Stimulated activated CD8-positive, alpha-beta memory T cell treated with anti-CD3 and anti-CD28 coated beads, Interleukin-4, amount 100 ng/mL, for 48 hours (primary cell): ENCODE measurements at places on chromosomes 6 and 20.

- no peak for DNase-seq
Measured at GRCh38 chr6:15477746-15478145, 185.1 kb downstream of the DTNBP1 start.

DNA sequence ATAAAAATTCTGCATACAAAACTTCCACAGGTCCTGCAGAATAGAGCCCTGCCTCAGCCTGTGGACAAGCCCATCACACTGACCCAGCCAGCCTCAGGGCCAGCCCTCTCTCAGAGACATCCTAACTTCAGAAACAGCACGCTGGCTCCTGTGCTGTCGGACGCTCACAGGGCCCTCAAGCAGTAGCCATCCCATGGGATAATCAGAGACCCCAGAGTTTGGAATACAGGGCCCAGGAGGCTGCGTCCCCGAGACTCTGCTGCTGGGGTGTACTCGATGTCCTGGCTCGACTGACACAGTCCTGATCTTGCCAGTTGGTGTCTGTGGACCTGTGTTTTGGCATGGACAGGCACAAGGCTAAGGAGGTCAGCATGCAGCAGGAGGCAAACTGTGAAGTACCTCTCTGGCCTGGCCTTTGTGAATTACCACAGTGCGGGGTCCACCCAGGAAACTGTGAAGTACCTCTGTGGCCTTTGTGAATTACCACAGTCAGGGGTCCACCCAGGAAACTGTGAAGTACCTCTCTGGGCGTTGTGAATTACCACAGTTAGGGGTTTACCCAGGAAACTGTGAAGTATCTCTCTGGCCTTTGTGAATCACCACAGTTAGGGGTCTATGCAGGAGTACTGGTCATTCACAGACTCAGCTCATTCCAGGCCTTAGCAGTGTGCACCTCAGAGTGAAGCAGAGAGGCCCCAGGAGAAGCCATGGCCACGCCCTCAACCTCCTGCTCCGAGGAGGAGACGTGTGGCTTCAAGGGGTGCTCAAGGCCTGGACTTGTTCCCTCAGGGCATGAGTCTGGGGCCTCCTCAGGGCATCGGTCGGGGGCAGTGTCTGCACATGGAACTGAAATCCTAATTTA is 212.4 kb downstream of the SYNDIG1 start:
- DNase-seq: no peak

- DNase-seq: no peak
Measured at GRCh38 chr6:68834551-68834950, 199.5 kb downstream of the ADGRB3 start.

DNA sequence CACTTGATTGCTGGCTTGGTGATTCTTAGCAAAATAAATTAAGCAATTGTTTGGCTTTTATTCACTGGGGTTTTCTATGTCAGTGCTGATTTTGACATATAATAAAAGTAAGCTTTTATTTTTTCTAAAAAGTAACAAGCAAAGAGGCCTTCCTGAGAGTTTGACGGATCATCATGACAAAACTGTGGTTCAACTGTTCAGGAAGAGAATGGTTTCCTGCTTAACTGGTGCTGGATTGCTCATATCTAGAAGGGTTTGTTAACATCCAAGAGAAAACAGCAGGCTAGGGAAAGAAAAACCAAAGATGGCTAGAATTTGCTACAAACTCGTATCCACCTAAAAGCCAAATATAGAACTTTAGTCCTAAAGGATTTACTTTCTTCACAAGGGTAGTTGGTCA is 21.2 kb downstream of the SERPINB1 start:
- no peak for DNase-seq

DNA sequence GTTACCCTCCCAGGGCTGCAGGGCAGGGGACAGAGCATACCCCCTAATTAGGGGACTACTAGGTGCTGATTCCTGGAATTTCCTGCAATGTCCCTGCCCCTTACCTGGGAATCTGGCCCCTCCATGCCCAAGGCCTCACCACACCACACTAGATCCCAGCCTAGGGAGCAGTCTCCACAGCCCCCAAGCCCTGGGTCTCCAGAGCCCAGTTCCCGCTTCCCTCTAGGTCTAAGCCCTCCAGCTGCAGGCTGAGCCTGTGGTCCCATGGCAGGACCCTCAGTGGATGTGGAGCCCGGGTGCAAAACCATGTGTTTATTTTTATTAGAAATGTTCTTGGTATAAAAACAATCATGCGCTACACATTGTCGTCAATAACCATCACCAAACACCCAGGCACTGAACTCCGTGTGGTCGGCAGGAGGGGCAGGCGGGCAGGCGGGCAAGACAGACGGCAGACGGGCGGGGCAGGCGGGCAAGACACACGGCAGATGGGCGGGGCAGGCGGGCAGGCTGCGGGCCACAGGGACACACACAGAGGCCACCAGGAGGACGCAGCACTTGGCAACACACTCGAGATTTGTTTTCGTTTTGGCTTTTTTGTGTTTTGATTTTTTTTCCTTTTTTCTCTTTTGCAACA is 124.2 kb downstream of the GRM4 start:
- DNase-seq: no peak

DNA sequence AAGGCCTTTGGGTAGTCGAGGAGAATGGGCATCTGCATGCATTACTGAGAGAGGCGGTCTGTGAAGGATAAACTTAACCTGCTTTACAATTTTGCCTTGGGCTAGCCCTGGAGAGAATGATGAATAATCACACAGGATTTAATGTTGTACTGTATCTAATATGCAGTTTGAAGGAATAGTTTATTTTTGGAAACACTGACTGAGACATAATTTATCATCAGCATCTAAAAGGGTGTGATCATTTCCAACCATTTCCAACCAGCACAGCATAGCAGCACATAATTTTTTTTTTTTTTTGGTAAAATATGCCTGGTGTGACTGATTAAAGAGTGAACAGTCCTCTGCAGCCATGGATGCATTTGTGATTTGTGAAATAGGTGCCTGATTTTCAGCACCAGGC is 519.5 kb downstream of the PHF3 start:
- no peak for DNase-seq

GRCh38 chr20:62363920-62364851 is 2.9 kb downstream of the LAMA5 start:
- no peak for DNase-seq

GRCh38 chr20:58698741-58699622 is 6.4 kb downstream of the NPEPL1 start:
- no peak for DNase-seq

- peak; percentile 96 for DNase-seq
Measured at GRCh38 chr6:138987643-138988468, at the start of gene REPS1. REPS1 (minus strand) TSS chr6:138988253; CDS start chr6:138987682, 571 bp downstream.

DNA sequence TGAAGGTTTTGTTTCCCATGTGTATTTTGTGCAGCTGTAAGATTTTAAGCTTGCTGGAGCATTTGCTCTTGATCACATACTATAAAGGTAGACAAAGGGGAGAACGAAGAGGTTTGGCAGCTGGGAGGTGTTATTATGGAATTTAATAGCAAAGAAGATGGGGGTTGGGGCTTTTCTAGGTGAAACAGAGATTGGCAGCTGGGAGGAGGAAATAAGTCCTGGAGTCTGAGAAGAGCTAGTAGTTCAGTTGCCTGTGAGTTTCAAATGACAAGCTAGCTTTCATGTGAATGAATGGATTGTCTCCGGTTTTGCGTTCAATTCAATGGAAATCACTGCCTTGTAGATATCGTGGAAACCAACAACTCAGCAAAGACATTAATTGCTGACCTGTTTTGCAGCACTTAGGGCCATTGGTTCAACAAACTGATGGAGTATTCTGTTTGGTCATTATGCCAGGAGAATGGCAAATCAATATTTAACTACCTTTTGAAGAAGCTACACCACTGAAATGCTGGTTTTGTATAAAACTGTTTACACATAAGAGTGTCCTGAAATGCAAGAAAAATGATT is 38.1 kb upstream of the FLRT3 start:
- no peak for DNase-seq

GRCh38 chr20:5788385-5788895 is 38.2 kb downstream of the SHLD1 start:
- DNase-seq: peak; percentile 77

GRCh38 chr20:64103871-64104666 is 3.3 kb downstream of the NPBWR2 start:
- DNase-seq: no peak

DNA sequence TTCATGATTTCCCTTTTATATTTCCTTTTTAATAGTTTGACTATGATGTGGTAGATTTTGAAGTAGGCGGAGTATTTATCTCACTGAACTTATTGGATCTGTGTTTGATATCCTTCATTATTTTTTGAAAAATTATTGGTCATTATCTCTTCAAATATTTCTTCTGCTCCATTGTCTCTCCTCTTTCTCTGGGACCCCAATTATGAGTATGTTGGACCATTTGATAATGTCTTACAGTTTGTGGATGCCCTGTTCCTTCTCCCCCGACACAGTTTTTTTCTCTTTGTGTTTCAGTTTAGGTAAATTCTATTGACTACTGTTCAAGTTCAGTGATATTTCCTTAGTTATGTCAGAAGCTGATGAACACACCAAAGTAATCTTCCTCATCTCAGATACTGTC is 49.4 kb upstream of the COL10A1 start:
- no peak for DNase-seq

DNA sequence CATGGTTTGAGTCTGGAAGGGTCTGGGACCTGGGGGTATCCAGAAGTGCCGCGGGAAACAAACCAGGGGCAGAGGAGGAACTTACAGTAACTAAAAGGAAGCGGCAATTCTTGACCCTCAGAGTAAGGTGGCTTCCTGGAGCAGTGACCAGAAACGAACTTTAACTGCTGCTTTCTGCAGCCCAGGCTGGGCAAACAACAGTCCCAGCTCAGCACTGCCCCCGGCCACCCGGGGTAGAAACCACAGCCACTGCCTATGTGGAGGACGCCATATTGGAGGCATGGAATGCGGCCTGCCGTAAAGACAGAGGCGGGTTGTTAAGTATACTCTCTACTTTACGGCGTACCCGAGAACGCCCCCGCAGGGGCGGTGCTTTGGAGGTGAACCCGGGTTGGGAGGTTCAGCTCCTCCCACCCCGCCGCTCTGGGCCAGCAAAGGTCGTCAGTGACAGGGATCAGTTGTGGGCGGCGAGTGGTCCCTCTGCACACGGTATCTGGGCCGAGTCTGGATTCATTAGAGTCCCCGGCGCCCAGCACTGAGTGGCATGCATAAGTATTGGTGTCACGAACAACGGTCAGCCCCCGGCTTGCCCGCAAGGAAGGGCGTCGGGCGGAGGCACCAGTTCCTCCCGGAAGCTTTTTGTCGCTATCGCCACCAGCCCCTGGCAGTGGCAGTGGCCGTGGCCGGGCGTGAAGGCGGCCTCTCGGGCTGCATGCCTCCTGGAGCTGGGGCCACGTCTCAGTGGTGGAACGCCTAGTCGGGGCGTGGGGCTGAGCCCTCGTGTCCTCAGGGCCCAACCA is at the start of gene PDSS2:
Gene PDSS2, minus strand, starts transcription at position 282 of the 800 bp plus-strand sequence. Its CDS starts 279 bp downstream, at position 3.
- DNase-seq: peak; percentile 99

GRCh38 chr20:63164484-63165355 is 51.2 kb downstream of the YTHDF1 start:
- DNase-seq: no peak

DNA sequence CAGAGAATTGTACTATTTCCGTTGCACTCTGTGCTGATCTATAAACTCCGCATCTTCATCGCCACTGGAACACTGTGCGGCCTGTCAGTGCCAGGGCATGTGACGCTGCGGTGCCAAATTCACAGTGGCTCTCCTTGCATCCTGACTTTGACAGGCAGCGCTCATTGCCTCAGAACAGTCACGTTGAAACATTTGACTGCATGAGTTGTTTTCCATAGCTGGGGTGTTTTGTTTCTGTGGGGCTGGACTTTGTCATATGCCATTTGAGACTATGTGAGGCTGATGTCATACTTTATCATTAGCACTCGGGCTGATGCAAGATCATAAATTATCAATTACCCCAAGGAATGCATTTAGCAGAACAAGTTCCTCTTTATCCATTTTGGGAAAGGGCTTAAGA is 32.7 kb downstream of the CFAP61 start:
- DNase-seq: no peak
